ENCODE measurements at places on chromosomes 6 and 20.
A peak's percentile ranks its signal among the peaks of the same experiment; 100 is the strongest.

DNA sequence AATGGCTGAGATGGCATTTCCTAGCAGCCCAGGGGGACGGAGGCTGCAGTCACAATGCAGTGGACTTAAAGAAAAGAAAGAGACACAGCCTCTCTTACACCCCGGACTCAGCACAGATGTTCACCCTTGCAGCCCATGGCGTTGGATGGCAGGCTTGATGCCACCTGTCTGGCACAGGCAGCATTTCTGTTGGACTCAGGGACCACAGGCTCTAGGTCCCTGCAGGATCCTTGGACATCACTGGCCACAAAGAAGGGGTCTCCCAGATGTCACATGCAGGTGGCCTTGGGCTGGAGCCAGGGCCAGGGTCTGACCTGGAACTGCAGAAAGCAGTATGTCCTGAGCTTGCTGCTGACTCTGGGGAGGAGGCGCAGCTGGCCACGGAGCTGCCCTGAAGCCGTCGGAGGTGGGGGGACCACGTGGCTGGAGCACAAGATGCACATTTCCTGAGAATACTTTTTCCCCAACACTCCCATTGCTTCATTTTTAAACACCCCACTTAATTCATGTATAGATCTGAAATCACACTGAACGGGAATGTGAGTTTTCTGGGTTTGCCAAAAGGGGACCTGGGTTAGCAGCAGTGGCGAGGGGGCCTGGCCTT lies 102.3 kb upstream of the SULF2 start:
- no peak for DNase-seq

DNA sequence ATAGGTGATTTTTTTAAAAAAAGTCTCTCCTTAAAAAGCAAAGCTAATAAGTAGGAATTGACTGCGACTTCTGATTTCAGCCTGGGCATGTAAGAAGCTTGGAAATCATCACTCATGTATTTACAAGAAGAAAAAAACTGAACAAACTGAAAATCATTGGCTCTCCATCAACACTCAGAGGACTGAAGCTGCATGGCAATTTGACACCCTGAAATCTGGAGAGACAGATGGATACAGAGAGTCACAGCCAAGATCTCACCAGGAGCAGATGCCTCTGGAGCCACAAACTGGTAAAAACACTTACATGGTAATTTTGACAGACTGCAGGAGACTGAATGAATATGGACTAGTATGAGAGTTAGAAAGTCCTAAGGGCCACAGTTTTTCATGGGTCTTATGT lies 191.2 kb upstream of the TCF21 start:
- no peak for DNase-seq

GRCh38 chr6:144469144-144469575 lies 184.0 kb downstream of the UTRN start:
- no peak for DNase-seq

- no peak for DNase-seq
Measured at GRCh38 chr20:37342231-37343177, 3.4 kb upstream of the SRC start.

- peak; percentile 70 for DNase-seq
Measured at GRCh38 chr6:43714311-43715055, 26.9 kb upstream of the MRPS18A start.

DNA sequence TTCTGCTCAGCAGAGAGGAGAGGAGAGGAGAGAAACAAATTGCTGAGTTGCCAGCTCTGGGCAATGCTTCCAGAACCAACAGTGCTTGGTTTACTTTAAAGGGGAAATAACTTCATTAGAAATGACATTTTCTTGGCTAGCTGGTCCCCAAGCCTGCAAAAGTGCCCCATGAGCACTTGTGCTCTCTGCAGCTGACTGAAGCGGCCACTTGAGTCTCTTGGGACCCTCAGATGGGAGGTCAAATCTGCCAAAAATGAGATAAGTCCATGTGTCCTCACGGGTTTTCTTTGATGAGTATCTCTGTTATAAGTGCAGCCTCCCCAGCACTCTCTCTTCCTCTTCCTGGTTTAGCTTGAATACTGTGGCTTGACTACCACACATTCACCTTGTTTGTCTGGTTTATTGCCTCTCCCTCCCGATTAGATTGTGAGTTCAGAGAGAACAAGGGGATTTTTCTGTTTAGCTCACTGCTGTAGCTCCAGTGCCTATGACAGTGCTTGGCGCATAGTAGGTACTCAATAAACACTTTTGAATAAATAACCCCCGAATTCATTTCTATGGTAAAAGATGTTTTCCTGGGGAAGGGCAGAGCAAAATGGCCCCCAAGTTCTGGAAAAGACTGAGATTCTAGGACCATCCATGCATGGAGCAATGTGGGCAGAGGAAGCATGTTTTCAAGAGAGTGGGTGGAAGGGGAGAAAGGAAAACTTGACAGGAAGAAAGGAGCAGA lies 7.0 kb upstream of the RIN2 start:
- no peak for DNase-seq

DNA sequence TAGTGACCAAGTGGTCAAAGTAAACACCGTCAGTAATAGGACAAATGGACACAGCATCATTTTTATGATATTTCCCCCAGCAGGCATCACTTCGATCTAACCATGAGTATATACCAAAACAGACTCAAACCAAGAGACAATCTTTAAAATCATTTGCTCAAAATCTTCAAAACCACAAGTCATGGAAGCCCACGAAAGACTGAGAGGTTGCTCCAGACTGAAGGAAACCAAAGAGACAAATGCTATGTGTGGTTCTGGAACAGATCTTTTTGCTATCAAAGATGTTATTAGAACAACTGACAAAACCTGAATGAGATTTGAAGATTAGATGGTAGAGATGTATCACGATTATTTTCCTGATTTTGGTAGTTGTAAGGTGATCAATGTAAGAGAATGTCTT lies 197.7 kb downstream of the TBXT start:
- DNase-seq: no peak

DNA sequence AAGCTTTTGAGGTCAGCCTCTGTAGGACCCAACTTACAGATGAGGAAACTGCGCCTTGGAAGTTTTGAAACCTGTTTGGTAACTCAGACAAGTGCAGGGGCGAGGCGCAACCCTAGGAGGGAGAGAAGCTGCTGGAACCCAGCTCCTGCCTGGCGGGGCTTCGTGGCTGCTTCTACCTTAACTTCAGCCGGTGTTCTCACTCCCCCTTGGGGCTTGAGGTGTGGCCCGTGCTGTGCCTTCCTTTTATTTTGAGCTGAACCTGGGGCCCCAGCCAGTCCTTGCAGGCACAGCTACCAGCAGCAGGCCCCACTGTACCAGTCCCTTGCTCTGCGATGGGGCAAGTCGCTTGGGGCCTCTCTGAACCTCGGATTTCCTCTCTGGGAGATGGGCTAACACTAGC lies 12.0 kb downstream of the RBM38 start:
- DNase-seq: no peak

DNA sequence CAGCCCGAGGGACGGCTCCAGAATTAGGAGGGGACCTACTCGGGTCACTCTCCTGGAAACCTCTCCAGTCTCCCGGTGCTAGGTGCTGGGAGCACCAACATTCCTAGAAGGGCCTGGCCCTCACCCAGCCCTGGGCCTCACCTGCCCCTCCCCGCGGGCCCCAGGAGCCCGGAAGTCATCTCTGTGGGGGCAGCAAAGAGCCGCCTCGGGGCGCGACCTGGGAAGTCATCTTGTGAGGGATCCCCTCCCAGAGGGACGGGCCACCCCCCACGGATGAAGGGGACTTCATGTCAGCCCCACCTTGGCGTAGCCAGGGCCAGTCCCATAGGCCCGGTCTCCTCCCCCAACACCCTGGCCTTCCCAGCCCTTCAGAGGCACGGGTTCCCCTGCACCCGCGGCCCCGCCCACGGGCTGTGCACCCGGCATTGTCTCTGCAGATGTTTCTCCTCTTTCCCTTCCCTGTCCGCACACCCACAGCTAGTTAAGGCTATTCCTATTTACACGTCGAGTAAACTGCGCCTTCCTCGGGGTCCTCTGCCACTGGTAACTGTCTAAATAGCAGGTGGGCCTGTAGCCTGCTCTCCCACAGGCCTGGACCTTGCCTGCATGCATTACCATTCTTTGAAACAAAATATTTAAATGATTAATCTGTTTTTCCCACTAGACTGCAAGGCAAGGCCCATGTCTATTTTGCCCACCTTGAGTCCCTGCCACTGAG lies 896 bp upstream of the RNASET2 start:
- DNase-seq: peak; percentile 57

- DNase-seq: no peak
Measured at GRCh38 chr6:107202876-107203468, 87.7 kb upstream of the BEND3 start.

GRCh38 chr20:20188647-20189046 lies 136.3 kb downstream of the CFAP61 start:
- no peak for DNase-seq

All from right forelimb (tissue), 1 donor.